OCI-LY7 (cell line): ENCODE measurements at places on chromosomes 5 and 9.

DNA sequence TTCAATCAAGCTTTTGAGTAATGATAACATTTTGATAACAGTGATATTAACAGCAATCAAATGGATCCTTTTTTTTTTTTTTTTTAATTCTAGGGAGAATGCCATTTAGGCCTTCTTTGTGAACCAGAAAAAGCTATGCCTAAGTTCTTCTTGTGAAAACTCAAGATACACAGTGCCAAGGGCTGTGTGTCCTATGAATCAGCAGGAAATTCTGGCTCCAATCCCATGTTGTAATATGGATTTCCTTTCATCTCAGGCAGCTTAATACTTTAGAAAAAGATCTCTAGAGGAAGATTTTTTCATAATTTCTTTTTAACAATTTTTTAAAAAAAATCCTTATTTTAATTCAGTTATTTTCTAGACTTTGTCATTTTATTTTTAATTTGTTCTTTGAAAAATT, 96.1 kb downstream of the NUDT12 start:
- DNase-seq = no peak

- DNase-seq = no peak
Measured at GRCh38 chr5:107342371-107342770, 328.4 kb downstream of the EFNA5 start.

DNA sequence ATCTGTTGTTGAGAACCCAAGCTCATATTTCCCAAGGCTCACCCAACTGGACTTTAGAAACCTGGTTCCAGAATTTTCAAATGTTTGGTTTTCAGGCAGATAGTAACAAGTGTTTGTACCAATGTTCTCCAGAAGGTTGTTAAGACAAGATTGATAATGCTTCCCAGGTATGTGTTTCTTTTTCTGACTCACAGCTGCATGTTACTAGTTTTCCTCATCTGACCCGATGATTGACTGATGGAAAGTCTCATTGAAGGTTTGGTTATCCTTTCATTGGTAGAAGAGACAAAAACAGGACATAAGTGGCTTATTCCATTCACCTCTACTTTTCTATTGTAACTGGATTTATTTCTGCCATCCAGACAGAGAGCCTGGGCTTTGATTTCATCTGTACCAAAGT, 10.4 kb downstream of the BASP1 start:
- no peak for DNase-seq

- DNase-seq = no peak
Measured at GRCh38 chr5:17121776-17122175, 95.7 kb upstream of the BASP1 start.

DNA sequence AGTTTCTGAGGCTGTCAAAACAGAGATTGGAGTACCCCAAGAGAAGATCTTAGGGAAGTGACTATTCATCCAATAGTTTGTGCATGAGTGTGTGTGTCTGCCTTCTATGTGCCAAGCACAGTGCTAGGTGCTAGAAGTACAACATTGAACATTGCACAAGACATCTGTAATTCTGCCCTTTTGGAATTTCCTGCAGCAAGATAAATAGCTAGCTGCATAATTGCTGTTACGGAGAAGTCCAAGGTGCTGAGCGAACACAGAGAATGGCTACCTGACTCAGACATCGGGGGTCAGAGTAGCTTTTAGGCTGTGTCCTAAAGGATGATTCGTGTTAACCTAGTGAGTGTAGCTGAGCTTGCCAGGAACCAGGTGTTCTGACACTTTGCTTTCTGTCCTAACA, 44.8 kb downstream of the PAPPA start:
- no peak for DNase-seq

- no peak for DNase-seq
Measured at GRCh38 chr5:176183321-176184074, 54.7 kb upstream of the SIMC1 start.

DNA sequence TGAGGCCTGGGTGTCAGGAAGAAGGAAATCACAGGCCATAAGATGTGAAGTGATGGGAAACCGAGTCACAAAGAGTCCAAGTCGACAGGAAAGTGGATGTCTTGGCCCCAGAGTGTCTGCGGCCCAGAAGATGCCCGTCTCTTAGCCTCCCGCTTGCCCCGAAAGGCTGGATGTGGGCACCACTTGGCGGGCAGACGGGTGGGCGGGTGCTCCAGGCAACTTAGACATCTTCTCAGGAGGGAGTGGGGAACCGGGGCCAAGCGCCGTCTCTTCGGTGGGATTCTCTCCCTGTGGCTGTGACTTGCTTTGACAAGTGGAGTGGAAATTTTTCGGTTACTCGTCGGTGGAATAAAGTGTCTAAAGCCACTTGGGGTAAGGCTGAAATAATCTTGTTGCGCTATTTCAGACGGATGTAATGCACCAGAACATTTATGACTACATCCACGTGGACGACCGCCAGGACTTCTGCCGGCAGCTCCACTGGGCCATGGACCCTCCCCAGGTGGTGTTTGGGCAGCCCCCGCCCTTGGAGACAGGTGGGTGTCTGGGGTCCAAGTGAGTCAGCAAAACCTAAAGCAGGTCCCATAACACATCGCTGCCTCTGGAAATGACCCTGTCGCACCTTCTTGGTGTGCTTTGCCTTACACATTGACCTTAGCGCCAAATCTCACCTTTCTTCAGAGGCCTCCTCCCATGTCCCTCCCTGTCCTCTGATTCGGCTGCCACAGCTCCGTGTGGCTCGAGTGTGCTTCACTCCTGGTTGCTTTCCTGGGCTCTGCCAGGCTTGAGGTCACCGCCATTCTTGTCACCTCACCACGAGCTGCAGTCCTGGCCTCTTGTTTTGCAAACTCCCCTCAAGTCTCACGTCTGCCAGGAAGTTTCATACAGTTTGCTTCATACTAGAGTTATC, 20.4 kb upstream of the EXOC3 start:
- DNase-seq = no peak
